ENCODE measurements at places on chromosomes 4 and X. TPM values are rescaled to one million over a fixed set of nuclear protein-coding genes. Genes with fewer than 3 reads are reported as not detected.

GRCh38 chr4:67234296-67234695 lies 311.0 kb downstream of the CENPC start:
- no peak for DNase-seq

Gene FRG2
- not detected for total RNA-seq

Gene NLGN3
- 0.23 TPM for total RNA-seq

Gene ZNF630
- total RNA-seq: 0.44 TPM

GRCh38 chr4:72567821-72568675 lies 973 bp downstream of the ADAMTS3 start:
- no peak for DNase-seq

Gene PCDH11X
- total RNA-seq: not detected

Gene TMSB15C
- total RNA-seq: 0.53 TPM

Gene DIPK2B
- 7.1 TPM for total RNA-seq

Gene PARM1
- 1.9 TPM for total RNA-seq

Data from esophagus squamous epithelium (tissue), 5 donors.